ENCODE measurements at places on chromosomes 1 and 21.

GRCh38 chr1:151888972-151889570 lies 20.2 kb downstream of the THEM4 start:
- DNase-seq: no peak

GRCh38 chr1:205792961-205793673 lies 17.8 kb upstream of the RAB29 start:
- DNase-seq: no peak

GRCh38 chr1:16367258-16367967 lies 371 bp downstream of the SZRD1 start:
- DNase-seq: peak; percentile 80

GRCh38 chr1:223462866-223463404 lies 69.7 kb downstream of the CCDC185 start:
- DNase-seq: no peak

GRCh38 chr1:1178794-1179331 lies 5.2 kb downstream of the TTLL10 start:
- DNase-seq: no peak

GRCh38 chr1:110462964-110463363 lies 12.0 kb downstream of the PROK1 start:
- DNase-seq: no peak

GRCh38 chr1:238677567-238677966 lies 708.8 kb upstream of the CHRM3 start:
- DNase-seq: no peak

- no peak for DNase-seq
Measured at GRCh38 chr1:153040950-153041631, at the start of gene SPRR2D. TSS of gene SPRR2D (minus strand) at chr1:153041120. CDS start at chr1:153040346, 774 bp downstream.

DNA sequence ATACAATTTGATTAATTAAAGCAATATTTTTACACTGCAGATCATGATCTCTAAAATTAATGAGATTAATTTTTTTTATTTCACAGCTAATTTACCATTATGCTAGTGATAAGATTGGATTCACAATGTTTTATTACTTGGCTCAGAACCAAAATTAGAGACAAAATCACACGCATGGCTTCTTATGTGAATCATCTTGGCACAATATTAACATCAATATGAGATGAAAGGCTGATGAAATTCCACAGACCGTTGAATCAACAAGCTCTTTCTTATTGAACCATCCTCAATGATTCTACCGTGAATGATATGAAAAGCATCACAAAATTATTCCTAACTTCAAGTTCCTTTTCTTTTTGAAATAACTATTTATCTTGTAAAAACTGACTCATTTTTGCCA lies 544.9 kb downstream of the KCNT2 start:
- no peak for DNase-seq

DNA sequence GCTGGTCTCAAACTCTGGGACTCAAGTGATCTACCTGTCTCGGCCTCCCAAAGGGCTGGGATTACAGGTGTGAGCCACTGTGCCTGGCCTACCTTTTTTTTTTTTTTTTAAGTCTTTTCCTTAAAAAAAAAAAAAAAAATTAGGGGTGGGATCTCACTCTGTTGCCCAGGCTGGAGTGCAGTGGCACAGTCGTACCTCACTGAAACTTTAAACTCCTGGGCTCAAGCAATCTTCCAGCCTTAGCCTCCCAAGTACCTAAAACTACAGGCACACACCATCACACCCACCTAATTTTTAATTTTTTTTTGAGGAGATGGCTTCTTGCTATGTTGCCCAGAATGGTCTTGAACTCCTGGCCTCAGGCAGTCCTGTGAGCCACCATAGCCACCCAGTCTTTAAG lies 38.5 kb downstream of the RNF2 start:
- DNase-seq: no peak

DNA sequence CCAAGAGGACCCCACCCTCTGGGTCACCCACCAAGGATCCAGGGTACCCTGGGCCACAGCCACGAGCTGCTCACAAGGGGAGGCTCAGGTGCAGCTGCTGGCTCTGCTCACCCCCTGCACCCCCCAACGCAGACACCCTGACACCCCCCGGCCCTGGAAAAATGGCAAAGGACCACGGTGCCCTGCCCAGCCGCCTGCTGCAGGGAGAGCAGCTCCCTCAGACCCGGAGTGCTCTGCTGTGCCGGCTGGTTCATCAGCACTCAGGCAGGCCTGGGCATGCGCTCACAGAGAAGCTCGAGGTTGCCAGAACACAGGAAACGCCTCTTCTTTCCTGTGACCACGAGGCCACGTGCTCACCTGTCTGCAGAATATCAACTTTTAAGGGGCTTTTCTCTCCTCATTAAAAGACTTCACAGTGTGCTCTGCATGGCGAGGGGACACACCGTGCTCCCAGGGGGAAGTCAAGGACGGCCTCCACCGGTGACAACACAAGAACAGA lies 4.3 kb upstream of the C1QTNF12 start:
- peak; percentile 60 for DNase-seq

DNA sequence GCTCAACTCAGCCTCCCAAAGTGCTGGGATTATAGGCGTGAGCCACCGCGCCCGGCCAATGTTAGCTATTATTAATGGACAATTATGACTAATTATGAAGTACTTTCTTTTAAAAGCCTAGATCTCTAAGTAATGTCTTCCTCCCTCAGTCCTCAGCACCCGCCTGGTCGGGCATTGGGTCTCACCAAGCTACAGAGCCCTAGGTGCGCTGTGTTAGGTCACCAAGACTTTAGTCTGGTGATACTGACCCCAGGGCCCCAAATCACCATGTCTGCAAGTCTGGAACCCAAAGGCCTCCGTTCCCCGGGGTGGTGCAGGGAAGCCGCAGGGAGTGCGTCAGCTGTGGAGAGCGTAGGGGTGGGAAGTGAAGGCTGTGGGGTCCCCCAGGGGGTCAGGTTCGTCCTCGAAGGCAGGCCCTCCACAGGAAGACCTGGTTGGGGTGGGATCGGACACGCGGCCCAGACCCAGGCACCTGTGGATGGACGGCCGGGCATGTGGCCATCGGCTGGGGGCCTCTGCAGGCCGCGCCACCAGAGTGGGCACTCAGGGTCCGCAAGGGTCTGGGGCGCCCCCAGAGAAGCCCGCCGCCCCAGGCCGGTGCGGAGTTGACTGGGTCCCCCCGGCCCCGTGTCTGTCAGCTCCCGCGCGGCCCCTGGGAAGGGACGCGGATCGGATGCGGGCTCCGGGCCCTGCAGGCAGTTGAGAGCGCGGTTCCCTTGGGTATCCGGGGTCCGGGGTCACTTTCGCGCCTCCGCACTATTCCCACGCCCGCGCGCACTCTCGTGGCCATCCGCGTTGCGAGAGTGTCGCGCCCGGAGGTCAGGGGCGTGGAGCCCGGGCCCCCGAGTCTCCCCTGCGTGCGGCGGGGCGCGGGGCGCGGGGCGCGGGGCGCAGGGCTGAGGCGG lies 710 bp upstream of the PDXK start:
- no peak for DNase-seq

- DNase-seq: no peak
Measured at GRCh38 chr1:5779608-5780323, 212.5 kb downstream of the NPHP4 start.

DNA sequence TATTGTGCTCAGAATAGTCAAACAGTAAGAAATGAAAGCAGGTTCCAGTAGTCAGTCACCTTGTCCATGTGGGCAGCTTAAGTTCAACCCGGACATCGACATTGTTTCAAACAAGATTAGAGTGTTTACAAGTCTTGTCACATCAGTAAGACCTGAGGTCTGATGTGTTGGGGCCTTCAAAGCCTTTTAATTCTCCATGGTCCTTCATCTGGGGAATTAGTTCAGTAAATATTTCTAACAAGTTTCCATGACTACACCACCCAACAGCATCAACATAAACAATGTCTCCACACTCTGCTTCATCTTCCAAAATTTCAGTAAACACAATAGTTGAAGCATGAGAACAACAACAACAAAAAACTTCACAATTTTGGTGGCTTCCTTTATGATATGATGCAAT lies 15.1 kb upstream of the ADORA1 start:
- no peak for DNase-seq

- no peak for DNase-seq
Measured at GRCh38 chr1:2935751-2936390, 85.4 kb upstream of the ACTRT2 start.

DNA sequence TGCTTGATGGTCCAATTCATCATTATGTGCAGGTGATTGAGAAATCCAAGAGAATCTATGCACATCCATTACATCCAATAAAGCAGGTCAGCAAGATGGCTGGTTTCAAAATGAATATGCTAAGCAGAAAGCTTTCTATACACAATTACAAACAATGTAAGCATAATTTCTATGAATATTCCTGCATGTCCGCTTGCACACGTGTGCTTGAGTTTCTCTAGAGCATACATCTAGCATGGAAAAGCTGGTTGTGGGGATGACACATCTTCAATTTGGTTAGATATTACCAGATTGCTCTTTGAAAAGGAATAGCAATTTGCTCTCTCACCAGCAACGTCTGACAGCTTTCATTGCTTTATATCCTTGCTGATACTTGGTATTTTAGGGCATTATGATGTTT lies 160.4 kb upstream of the HMGB4 start:
- no peak for DNase-seq

DNA sequence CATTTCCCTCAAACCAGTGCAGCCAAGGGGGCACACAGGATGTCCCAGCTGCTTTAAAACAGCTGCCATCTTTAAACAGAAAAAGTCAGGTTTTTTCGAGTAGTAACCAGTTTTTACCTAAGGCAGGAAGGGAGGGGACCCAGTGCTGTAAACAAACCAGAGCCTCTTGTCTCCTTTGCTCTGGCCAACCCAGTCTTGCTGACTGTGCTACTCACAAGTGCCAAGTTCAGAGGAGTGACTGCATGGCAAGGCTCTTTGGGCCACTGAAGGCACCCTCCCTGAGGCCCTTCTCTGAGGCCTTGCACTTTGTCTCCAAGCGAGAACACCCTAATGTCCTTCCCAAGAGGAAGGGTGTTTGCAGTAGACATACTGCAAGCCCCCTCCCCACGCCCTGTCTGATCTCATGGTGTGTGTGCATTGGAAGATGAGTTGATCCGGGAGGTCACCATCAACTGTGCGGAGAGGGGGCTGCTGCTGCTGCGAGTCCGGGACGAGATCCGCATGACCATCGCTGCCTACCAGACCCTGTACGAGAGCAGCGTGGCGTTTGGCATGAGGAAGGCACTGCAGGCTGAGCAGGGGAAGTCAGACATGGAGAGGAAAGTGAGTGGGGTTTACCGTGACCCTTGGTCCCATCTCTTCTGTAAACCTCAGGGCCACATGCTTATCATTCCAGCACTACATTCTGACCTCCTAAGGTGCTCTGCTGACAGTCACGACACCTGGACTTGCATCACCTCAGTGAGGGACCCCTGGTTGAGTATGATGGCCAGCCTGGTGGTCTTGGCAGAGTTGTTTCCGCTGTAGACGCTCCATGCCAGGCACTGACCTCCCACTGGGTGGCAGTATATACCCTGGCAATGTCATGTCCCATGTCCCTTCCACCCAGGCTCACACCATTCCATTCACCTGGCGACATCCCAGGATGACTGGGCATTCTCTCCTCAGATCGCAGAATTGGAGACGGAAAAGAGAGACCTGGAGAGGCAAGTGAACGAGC lies 4.7 kb downstream of the DNALI1 start:
- DNase-seq: no peak

- DNase-seq: no peak
Measured at GRCh38 chr21:38976900-38977299, 171.2 kb downstream of the ETS2 start.

- no peak for DNase-seq
Measured at GRCh38 chr1:245501633-245502032, 346.8 kb downstream of the KIF26B start.

GRCh38 chr1:94989911-94990473 lies 63.1 kb upstream of the CNN3 start:
- no peak for DNase-seq

DNA sequence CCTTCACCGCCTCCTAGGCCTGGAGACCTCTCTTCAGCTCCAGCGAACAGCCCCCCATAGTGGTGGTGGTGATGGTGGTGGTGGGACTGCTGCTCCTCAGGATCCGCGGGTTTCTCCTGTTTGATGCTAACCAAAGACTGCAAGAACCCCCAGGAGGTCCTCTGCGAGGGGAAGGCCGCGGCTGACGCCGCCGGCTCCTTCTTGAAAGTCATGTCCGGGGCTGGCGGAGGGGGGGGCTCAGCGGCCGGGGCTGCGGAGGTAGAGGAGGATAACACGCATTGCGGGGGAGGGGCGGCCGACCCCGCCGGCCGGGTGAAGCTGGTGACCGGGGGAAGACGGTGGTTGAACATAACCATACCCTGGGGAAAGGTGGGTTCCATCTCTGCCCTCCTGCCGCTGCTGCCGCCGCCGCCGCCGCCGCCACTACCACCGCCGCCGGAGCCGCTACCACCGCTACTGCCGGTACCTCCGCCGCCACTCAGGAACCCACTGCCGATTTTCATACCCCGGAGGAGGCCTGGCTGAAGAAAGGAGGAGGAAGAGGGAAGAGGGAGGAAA lies 554 bp downstream of the ZNF281 start:
- DNase-seq: peak; percentile 29

DNA sequence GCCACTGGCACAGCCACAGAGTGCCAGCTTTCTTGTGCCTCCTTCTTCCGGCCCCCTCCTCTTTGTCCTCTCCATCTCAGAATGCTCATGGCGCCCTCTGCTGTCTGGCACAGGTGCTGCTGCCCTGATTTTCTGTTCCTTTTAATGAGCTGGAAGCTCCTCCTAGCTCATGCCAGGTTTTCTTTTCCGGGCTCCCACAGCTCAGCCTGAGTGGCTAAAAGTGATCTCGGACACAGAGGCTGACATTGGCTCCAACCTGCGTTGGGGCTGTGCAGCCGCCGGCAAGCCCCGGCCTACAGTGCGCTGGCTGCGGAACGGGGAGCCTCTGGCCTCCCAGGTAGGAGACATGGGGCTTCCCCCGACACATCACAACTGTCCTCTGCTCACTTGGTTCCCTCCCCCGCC lies 18.7 kb downstream of the CNTN2 start:
- DNase-seq: peak; percentile 66

DNA sequence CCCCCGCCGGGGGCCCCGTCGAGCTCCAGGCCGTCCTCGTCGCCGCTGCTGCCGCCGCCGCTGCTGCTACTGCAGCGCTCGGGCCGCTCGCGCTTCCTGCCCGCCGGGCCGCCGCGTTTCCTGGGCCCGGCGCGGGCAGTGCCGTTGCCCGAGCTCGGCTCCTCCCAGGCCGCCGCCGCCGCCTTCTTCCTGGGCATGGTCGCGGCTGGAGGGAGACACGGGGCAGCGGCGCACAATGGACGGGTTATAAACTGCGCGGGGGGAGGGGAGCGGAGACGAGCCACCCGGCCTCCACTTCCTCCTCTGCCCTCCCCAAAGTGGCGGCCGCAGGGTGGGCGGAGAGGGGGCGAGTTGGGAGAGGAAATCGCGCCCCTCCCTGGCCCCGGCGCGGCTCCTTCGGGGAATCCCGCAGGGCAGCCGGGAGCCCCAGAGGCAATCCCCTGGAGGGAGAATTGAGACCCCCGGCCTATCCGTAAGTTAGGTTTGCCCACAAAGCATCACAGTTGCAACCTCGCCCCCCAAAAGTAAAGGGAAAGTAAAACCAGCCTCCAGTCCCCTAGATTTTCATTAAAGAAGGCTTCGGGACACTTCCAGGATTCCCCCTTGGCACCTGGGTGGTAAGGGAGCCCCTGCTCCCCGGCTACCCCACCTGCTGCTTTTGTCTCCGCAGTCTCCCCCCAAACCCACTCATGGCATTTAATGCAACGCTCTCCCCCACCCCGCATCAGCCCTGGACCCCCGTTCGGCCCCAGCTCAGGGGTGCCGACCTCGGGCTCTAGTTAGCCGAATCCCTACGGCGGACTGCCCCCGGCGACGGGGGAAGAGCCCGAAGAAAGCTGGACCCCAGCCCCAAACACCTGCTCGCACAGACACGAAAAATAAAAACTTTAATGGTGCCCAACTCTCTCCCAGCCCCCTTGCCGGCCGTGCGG lies 893 bp downstream of the RCC2 start:
- DNase-seq: peak; percentile 60

GRCh38 chr1:201360486-201360885 lies 17.0 kb downstream of the TNNT2 start:
- DNase-seq: no peak

GRCh38 chr1:93686504-93687250 lies 5.0 kb upstream of the BCAR3 start:
- DNase-seq: no peak
